ENCODE measurements at places on chromosomes 4 and X. TPM values are rescaled to one million over a fixed set of nuclear protein-coding genes. Genes with fewer than 3 reads are reported as not detected.
A peak's percentile ranks its signal among the peaks of the same experiment; 100 is the strongest.

RASSF6 gene
- not detected for polyA plus RNA-seq

GPR119 gene
- polyA plus RNA-seq, result not detected

MAB21L2 gene
- 0.06 TPM for polyA plus RNA-seq

- DNase-seq, result no peak
Observed at GRCh38 chrX:9312922-9313867, 151.7 kb upstream of the TBL1X start.

DNA sequence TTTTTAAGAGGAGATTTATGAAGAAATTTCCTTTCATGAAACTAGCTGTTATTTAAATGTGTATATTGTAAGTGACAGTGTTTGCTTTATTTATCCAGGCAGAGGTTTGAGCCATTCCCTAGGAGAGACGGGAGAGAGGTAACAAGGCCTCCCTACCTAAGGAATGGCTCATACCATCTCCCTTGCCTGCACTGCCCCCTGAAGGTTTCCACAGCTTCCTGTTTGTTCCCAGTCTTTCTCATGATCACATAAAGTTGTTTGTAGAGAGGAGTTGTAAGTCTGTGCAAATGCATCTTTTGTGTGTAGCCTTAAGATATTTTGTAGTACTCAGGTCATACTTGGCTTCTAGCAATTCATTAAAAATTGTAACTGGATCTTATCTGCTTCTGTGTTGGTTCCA lies 1504.5 kb upstream of the PCDH10 start:
- DNase-seq, result peak; percentile 4

DNA sequence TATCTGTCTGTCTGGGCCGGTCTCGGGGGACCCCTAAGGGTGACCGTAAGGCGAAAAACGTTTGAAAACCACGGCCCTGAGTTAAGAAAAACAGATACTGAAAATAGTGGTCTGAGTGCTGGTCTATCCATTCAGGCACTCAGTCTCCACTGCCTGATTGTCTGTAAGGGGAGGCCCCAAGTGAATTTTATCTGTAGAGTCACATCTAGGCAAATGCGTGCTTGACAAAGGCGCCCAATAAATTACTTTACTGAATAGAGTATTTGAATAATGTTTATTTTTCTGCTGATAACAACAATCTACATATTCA lies 465 bp downstream of the HNRNPH2 start:
- no peak for DNase-seq

DNA sequence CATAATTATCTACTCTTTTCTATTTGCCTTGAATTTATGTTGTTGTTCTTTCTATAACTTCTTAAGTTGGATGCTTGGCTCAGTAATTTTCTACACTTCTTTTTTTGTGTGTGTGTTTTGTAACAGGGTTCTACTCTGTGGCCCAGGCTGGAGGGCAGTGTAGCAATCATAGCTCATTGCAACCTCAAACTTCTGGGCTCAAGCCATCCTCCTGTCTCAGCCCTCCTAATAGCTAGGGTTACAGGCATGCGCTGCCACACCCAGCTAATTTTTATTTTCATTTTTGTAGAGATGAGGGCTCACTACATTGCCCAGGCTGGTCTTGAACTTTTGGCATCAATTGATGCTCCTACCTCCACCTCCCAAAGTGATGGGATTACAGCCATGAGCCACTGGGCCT lies 20.7 kb upstream of the UCHL1 start:
- DNase-seq, result no peak

GRCh38 chr4:61923179-61923578 lies 723.1 kb downstream of the ADGRL3 start:
- peak; percentile 9 for DNase-seq

Data from fibroblast of lung (primary cell).